H9 (cell line): ENCODE measurements at places on chromosomes 2 and 18.

- DNase-seq = no peak
Observed at GRCh38 chr2:158339513-158339912, 117.0 kb downstream of the CCDC148 start.

- DNase-seq = peak; percentile 55
Observed at GRCh38 chr2:20670315-20671035, 3.5 kb downstream of the GDF7 start.

DNA sequence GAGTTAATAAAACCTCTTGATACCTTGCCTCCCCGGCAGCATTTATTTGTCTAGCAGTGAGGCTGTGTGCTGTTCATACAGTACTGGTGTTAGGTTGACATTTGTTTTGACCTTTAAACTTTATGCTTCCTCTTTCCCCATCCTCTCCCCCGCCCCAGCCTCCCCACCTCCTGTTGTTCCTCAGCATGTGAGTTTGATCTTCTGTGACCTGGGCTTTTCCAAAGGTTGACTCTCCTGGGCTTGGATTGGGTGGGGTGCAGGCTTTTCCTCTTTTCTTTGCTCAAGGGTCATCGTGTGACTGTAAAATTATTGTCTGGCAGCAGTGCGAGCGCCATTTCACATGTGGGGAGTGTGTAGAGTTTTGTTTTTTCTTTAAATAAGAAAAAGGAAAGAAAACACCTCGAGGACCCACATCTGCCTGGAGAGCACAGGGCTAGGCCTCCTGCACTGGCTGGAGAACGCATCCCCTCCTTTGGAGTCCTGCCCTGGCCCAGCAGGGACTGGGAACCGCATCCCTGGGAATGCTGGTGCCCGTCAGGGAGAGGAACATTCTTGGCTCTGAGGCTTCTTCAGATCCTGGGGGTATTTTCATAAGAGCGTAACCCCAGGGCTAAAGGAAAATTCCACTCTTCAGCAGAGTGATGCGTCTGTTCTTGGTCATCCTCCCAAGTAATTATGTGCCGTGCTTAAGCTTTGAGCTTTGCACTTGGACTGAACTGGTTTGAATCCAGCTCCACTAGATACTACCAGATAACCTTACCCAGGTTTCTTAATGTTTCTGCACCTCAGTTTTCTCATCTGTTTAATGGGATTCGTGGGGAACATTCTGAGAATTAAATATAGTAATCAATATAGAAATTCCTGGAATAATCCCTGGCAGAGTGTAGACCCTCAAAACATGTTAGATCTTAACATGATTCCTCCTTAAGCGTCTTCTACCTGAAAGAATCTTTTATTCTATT is 91.5 kb downstream of the SETBP1 start:
- no peak for DNase-seq

- no peak for DNase-seq
Observed at GRCh38 chr2:239729681-239730566, 295.2 kb downstream of the NDUFA10 start.

DNA sequence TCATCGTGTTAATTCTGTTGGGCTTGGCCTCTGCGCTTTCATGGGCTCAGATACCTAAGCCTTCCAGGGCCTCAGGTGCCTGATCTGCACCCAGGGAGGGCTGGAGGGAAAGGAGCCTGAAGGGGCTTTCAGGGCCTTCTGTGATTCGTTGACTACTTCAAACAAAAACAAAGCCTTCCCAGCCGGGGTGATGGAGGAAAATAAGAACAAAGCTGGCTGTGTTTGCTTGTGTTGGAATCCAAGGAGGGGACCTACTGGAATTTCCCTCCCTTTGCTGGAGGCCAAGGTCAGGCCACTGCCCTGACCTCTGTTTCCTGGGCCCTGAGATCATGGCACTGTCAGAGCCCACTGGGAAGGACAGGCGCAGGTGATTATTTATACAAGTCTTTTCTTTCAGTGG is 135.3 kb downstream of the KLHL29 start:
- no peak for DNase-seq

- DNase-seq = no peak
Observed at GRCh38 chr2:24538720-24539119, 47.7 kb downstream of the NCOA1 start.

DNA sequence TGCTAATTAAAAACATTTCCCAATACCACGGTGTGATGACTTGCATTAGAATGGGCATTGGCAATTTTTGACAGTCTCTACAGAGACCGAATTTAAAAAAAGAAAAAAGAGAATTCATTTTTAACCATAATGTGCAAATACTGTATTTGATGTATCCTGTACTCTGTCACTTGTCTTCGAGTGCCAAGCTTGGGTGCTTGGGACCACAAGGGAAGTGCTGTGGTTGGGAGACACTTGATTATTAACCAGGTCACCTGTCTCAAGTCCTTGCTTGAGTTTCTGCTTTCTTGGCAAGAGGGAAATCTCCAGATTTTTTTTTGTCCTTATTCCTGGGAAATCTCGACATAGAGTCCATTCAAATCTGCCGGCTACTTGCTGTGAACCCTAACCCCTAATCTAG is 209.0 kb downstream of the MC4R start:
- DNase-seq = no peak

DNA sequence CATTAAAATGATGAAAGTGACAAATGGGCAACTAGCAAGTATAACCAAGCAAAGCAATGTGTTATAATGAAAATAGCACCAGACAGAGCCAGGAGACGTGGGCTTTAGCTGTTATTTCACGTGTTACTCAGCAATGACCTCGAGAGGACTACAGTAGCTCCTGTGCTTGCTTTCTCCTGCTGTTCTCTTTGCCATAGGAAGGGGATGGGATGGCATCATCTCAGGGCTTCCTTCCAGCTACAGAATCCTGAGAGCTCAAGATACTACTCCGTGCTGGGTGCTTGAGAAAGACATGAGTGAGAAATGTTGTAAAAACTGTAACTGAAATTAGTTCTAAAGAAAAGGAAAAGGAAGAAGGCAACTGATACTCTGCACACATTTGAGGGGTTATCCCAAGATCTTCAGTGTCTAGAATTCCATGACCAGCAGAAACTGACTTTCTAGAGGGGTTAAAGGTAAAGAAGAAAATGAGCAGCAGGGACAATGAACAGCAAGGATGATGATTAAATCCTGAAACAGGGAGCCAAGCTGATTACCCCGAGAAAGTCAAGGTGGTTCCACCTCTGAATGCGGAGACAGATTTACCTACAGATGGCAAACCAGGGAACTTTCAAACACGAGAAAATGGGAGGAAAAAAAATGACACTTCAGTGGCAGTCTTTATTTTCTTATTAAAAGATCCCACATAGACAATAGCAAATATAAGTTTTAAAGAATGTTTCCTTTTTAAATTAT is 33.4 kb downstream of the GAREM1 start:
- DNase-seq = no peak

DNA sequence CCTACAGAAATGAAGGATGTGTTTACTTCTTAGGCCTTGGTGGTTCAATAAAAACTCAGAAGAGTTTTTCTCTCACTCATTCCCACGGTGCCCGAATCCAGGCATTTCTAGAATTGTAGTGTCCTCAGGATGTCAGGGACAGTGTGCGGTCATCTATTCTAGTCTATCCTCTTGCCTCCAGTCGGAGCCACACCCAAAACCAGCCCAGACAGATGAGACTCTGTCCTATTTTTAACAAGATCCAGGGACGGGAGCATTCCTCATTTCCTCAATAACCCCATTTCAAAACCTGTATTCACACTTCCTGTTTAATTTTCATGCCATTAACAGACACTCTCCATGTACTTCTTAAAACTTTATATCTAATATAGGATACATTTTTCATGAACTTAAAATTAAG is 11.6 kb upstream of the RBMS1 start:
- no peak for DNase-seq

GRCh38 chr2:178479275-178479616 is 846 bp upstream of the FKBP7 start:
- DNase-seq = no peak

- peak; percentile 26 for DNase-seq
Observed at GRCh38 chr2:46385786-46386577, 88.8 kb downstream of the EPAS1 start.

DNA sequence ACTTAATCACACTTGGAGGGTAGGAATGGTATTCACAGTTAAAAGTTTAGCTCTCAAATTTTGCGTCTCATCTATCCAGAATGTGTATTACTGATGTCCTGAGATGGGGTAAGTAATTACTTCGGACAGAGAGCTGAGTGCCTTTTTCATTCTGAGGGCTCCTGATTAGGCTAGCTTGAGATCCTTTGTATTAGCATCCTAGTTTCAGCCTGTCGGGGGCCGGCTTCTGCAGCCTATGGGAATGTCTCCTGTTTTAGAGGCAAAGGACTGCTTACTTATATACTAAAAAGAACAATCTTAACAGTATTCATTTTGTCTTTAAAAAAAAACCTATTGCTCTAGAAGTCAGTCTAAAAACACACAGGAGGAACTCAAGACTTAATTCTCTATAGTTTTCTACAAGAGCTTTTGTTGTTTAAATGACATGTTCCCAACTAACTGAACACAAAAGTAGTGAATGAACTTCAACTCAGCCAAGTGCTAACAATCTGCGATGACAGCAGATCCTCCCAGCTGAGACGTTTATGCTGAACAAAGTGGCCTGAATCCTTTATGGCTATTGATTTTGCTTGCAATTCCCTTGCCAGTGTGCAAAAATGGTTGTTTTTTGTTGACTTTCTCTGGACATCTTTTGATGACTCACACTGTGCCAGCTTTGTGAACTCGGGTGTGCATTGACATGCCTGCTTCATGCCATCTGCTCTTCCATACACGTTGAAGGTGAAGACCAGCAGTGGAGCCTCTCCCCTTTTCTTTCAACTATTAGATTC is 118.7 kb downstream of the LYPD6B start:
- no peak for DNase-seq

GRCh38 chr18:56903686-56904085 is 243.2 kb upstream of the BOD1L2 start:
- DNase-seq = no peak

DNA sequence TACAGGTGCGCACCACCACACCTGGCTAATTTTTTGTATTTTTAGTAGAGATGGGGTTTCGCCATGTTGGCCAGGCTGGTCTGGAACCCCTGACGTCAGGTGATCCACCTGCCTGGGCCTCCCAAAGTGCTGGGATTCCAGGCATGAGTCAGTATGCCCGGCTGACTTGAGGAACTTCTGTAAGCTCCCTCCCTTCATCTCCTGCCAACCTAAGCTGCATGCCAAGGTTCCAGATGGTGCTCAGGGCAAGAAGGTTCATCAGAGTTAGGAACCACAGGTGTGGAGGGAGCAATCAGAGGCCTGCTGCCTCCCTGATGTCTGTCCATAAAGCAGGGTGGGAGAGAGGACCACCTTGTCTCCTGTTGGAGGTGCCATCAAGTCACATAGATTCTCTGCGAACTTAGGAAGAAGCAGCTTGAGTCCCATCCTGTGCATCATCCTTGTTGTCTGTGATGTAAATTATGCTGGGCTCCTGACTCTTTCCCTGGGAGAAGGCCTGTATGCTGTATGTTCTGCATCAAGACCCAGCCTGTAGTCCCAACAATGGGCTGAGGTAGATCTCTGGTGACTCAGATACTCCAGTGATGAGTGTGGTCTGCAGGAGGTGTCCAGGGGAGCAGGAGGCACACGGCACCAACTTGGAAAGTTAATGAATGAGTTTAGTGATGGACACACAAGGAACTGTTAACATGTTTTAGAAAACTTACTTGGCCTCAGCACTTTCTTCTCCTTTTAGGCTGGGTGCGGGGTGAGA is 53.1 kb downstream of the TMEM17 start:
- DNase-seq = no peak

DNA sequence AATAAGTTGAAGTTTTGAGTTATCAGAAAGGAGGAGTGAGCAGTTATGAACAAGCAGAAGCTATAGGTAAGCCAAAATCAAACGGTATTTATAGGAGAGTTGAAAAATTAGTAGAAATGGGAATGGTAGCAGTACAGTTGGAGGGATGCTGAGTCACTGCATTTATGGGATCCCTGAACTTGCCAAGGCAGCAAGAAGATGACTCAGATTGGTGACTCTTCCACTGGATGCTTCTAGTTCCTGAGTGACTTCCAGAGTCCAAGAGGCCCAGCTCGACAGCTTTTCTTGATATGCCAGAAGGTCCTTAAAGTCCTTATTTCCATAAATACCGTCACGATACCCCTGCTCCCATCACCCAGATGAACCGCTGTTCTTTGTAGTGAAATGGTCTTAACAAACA is 31.1 kb upstream of the ACTR3 start:
- DNase-seq = no peak

DNA sequence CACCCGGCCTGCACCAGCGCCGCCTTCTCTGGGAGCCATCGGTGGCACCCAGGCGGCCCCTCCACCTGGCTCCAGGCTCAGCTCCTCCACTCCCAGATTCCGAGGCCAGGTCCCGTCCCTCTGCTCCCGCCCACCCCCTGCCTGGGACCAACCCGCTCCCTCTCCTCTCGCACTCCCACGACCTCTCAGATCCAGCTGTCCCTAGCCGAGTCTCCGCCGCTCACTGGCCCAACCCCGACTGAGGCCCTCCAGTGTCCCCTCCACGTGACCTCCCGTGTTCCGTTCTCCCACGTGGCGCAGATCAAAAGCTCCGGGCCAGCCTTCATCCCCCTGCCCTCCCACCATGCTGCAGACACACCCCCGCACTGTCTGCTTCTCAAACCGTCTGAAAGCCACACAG is 14.4 kb upstream of the SALL3 start:
- DNase-seq = peak; percentile 33

DNA sequence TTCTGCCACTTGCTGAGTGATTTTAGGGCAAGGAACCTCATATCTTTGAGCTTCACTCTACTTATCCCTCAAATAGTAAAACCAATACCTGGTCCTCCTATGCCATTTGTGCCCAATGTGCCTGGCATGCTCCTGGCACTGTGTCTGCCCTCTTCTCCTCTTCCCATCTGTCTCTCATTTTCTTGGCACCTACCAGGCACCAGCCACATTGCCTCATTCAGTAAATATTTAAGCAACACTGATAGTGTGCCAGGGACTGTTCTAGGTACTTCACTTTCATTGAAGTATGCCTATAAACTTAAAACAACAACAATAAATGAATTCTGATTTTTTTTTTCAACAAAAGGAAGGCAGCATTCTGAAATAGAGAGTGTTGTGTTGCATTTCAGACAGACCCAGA is 15.1 kb upstream of the BOD1L2 start:
- DNase-seq = no peak

- DNase-seq = peak; percentile 29
Observed at GRCh38 chr2:56185101-56185581, 1.4 kb downstream of the CCDC85A start.

GRCh38 chr2:197875763-197876162 is 71.4 kb downstream of the PLCL1 start:
- no peak for DNase-seq

DNA sequence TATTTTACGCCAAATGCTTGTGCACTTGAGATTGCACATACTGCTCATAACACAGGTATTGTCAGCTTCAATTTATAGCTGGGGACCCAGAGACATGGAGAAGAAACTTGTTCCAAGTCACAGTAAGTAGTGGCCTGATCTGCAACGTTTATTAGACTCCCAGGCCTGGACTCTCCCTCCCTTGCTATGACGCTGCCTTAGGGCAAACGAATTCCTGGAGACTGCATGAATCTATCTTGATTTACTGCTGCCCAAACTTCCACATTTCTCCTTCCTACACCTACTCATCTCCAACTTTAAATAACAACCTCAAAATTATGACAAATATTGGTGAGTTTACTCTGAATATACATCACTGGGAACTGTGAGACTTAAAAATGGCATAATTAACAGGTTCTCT is 145.1 kb upstream of the CCDC195 start:
- DNase-seq = no peak

GRCh38 chr18:65221736-65222135 is 529.1 kb upstream of the CDH7 start:
- no peak for DNase-seq
